ENCODE measurements at places on chromosomes 5 and 9.

DNA sequence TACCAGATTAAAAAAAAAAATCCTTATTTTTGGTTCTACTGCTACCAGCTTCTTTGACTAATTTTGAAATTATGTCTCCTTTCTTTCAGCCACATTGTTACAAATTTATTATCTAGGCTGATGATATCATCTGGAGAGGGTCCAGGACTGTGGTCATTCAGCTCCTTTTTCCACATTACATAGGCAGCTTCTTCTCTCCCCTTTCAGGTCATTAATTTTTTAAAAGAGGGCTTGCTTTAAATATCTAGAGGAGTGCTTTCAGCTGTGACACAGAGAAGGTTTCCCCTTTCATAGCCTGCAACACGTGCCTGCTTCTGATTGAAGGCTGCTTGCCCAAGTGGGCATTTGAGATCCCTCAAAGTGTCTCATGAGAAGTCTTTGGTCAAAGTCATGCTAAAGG, 155.7 kb upstream of the PAPPA start:
- DNase-seq, result no peak

- no peak for DNase-seq
Observed at GRCh38 chr5:177222269-177222668, 81.2 kb downstream of the RAB24 start.

DNA sequence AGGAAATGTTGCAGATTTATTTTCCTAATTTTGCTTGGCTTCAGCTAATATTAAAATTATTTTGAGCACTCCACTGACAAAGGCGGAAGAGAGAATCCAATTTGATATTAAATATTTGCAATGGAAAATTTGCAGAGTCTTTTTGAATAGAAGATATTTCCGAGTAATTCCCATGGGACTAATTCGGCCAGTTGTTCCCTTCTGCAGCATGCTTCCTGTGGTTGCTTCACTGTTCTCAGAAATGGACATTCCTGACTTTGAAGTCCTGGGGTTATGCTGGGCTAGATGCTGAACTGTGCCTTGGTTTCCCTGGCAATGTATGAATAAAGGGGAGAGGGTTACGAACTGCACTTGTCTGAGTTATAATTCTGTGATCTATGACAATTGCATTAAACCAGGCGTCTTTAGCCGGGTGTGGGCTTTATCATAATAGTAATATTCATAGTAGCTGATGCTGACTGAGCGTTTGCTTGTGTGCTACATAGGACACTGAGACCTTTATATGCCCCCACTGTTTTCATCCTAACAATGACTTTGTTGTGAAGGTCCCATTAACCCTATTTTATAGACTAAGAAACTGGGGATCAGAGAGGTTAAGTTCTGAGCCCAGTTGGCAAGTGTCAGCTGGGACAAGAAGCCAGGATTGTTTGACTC, 114.5 kb upstream of the SPRY4 start:
- no peak for DNase-seq

GRCh38 chr5:32471784-32472183, 27.2 kb upstream of the ZFR start:
- no peak for DNase-seq

GRCh38 chr5:140833993-140834392, at the start of gene PCDHA7:
TSS of gene PCDHA7 (plus strand) at chr5:140834269. CDS start at chr5:140834384, 115 bp downstream.
- no peak for DNase-seq

- DNase-seq, result no peak
Observed at GRCh38 chr5:66527478-66528035, 68.6 kb upstream of the MAST4 start.

DNA sequence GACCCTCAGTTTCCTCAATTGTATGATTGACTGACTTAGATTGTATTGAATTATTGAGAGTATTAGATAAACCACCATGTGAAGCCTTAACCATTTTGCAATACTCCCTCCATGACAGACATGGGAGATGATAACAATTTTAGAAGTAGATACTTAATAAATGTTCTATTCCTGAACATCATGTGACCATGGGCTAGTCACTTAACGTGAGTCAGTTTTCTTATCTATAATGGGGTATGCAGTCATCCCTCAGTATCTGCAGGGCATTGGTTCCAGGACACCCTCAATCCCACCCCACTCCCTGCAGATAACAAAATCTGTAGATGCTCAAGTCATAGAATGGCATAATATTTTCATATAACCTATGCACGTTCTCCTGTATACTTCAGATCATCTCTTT, 31.0 kb downstream of the SNX18 start:
- no peak for DNase-seq

GRCh38 chr5:153959134-153959957, 79.4 kb downstream of the FAM114A2 start:
- no peak for DNase-seq

- no peak for DNase-seq
Observed at GRCh38 chr5:943201-943917, 50.7 kb downstream of the TRIP13 start.

DNA sequence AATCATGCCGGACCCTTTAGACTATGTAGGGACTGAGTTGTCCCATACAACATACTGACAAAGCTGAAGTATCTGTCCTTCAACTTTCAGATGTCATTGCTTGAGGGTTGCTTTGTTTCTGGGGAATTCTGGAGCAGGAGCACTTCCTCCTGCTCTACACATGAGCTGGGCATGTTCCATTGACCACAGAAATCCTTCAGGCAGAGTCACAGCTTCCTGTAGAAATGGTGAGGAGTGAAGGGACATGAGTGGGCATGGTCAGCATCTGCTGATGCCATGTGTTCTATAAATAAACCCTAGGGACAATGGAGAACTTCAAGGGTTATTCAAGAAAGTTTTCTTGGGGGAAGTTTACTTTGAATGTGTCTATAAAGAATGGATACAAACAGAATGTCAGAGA, 296.6 kb upstream of the FBXL7 start:
- no peak for DNase-seq

- DNase-seq, result no peak
Observed at GRCh38 chr9:98547606-98548005, 161.1 kb downstream of the GABBR2 start.

Measured in activated CD4-positive, alpha-beta T cell treated with anti-CD3 and anti-CD28 coated beads, Interleukin-2, amount 50 U/mL, for 48 hours (primary cell).